Left forelimb (tissue), 1 donor: ENCODE measurements at places on chromosomes 7 and 10.
A peak's percentile ranks its signal among the peaks of the same experiment; 100 is the strongest.

DNA sequence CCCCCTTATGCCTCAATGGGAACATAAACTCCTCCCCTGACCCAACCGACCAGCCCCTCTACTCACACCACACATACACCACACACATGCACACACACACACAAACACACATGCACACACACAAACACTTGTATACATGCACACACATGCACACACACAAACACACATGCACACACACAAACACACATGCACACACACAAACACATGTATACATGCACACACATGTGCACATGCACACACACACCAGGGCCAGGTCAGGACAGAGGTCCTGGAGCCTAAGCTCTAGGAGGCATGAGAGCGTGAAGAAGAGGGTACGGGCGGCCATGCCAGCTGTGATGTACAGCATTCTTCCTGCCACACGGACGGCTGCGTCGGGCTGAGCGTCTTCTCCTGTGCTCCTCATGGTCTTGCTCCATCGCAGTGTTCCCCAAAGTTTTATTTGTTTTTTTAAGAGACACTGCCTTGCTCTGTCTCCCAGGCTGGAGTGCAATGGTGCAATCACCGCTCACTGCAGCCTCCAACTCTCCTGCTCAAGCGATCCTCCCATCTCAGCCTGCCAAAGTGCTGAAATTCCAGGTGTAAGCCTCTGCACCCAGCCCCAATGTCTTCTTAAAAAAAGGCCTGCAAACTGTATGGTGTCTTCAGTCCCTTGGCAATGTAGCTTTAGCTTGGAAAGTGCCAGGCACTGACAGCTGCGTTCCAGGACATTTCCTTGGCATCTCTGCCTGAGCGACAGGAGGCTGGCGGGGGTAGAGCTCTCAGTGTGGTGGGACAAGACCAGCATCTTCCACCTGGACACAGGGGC lies 38.8 kb upstream of the INPP5A start:
- peak; percentile 17 for DNase-seq

DNA sequence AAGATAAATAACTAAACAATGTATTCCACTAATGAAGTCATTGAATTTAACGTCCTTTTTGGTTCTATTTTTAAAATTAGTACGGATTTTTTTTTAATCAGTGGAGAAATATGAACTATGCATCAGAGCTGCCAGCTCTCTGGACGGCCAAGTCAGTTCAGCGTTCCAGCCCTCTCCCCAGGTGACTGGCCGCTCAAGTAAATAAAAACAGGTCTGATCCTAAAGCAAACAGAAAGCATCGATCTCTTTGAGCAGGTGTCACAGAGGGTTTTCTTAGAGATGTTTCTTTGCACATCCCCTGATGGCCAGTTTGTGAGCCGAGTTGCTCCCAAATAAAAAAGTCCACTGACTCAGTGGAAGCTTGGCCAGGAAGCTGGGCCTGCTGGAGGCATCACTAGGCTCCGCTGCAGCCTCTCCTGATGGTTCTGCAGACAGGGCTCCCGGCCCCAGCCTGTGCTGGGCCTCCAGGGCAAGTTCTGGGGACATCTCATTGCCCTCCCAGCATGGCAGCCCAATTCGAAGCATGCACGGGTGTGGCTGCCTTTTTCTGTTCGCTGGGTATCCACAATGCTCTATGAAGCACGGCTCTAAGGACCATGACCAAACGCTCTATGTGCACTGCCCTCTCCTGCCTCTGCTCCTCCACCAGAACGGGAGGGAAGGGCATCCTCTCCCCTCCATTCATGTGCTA lies 74.7 kb upstream of the PPP2R2D start:
- peak; percentile 17 for DNase-seq

- no peak for DNase-seq
Measured at GRCh38 chr7:106464651-106465050, 179.9 kb upstream of the NAMPT start.

DNA sequence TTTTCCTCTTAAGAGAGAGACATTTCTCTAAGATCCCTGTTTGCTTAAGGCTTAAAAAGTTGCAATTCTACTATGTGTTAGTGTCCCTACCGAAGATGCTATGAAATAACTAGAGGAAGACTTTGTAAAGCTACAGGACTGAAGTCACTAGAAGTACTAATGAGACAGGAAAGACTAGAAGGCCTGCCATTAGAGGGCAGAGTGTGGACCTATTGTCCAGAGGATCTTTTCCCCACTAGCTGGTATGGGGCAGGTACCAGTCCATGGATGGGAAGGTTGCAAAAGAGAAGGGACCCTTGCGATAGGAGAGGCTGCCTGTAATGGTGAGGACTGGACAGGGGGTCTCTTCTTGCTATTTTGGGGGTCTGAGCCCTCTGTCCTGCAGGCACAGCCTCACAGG lies 178.1 kb downstream of the TMEM178B start:
- no peak for DNase-seq

DNA sequence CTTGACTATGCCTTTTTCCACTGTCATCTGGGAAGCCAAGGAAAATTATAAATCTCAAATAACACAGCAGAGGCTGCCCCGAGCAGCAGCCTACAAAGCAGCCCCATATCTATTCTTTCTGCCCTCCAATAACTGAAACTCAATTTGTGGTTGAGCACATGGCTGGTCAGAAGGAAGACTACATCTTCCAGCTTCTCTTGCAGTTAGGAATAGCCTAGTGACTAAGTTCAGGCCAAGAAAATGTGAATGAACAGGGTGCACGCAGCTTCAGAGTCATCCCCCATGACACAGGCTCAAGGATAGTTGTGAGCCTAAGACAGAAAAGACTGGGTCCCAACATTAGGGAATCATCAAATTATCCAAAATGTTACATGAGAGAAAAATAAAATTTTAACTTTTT lies 42.3 kb downstream of the CHCHD3 start:
- no peak for DNase-seq

DNA sequence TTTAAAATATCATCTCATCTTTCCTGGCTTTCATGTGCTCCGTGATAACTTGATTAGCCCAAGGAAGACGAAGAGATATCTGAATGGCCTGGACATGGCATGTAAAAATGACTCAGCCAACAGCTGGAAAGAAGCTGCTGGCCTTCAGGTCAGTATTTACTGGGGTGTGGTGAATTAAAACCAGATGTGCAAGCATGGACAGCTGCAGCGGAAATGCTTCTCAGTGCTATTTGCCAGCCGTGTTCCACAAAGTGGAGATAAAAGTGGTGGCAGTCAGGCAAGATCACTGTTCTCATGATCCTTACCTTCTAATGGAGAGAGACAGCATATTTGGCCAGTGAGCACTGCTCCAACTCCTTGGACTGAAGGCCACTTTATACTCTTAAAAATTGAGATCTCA lies 203.1 kb upstream of the VSTM2A start:
- no peak for DNase-seq

DNA sequence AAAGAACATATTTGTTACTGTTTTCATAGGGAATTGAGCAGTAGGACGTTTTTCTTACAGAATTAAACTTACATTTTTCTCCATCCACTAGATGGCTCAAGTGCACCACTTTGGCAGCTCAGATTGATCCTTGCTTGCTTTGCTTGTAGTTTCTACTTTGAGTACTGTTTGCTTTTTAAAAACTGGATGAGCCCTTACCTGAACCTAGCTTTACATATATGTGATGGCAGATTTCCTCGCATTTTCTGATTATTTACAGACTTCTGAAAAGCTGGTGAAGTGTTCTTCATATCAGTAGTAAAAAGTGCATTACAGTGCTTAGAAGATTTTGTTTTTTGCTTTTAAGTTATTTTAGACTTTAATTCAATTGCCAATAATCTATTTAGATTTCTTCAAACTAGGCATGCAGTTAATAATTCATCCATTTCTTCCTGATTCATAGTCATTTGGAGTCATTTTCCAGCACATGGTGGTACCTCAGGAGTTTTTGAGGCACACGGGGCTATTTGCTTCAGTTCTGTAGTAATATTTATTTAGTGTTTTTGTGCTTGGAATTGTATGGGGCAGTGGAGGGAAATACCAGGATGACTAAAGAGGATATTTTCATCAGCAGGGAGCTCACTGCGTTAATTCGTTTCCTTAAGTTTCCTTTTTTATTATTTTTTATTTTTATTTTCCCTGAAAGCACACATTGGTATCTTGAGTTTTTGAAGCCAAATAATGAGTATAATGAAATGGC lies 57.3 kb downstream of the MAPK8 start:
- no peak for DNase-seq

DNA sequence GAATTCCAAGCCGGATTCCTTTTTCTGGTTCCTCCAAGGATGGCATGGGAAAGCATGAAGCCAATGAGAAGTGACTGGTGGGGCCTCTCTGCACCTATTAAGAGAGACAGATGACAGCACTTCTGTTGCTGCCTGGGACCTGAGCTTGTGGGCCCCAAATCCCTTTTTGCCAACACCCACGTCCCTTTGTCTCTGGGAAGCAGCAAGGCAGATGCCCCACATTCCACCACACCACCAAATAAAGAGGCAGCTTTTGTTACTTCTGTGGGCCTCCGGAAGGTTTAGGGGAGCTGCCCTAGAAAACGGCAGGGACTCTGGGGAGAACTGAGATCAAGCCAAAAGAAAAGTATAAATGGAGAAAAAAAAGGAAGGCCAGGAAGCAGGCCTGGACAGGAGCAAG lies 3.4 kb downstream of the CCDC136 start:
- no peak for DNase-seq

DNA sequence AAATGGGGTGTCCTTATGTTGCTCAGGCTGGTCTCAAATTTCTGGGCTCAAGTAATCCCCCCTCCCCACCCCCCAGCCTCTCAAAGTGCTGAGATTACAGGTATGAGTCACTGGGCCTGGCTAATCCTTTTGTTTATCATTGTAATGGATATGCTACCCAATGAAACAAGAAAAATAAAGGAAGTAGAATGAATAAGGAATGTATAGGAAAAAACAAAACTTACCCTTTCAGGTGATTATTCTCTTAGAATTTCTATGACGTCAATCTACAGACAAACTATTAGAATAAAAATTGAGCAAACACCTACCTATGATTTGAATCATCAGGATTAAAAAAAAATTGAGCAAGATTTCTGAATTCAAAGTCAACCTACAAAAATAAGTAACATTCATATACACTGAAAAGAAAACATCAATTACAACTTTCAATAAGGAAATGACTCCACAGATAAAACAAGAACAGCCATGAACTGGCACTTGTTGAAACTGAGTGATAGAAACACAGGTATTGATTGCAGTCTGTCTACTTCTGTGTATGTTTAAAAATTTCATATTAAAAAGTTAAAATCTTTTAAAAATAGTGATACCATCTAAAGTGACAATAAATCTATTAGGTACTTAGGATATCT lies 12.2 kb downstream of the ADAM12 start:
- DNase-seq = no peak

- no peak for DNase-seq
Measured at GRCh38 chr10:7291487-7292270, 119.2 kb downstream of the SFMBT2 start.

DNA sequence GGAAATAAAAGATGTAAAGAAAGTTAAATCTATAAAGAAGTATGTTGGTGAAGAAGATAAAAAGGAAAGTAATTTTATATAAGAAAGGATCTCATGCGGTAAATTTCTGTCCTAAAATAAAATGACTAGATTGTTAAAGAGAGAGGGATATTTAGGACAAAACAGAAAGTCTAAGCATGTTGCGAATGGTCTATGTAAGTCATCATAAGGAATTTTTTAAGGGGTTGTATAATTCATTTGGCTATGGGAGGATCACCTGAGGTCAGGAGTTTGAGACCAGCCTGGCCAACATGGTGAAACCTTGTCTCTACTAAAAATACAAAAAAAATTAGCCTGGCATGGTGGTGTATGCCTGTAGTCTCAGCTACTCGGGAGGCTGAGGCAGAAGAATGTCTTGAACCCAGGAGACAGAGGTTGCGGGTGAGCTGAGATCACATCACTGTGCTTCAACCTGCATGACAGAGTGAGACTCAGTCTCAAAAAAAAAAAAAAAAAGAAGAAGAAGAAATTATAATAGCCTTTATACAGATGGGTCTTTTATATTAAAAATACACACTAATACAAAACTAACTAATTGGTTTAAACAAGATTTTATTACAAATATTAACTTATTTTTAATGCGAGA lies 294.3 kb downstream of the MAGI2 start:
- no peak for DNase-seq

- DNase-seq = no peak
Measured at GRCh38 chr7:101100858-101101847, 15.9 kb downstream of the TRIM56 start.

DNA sequence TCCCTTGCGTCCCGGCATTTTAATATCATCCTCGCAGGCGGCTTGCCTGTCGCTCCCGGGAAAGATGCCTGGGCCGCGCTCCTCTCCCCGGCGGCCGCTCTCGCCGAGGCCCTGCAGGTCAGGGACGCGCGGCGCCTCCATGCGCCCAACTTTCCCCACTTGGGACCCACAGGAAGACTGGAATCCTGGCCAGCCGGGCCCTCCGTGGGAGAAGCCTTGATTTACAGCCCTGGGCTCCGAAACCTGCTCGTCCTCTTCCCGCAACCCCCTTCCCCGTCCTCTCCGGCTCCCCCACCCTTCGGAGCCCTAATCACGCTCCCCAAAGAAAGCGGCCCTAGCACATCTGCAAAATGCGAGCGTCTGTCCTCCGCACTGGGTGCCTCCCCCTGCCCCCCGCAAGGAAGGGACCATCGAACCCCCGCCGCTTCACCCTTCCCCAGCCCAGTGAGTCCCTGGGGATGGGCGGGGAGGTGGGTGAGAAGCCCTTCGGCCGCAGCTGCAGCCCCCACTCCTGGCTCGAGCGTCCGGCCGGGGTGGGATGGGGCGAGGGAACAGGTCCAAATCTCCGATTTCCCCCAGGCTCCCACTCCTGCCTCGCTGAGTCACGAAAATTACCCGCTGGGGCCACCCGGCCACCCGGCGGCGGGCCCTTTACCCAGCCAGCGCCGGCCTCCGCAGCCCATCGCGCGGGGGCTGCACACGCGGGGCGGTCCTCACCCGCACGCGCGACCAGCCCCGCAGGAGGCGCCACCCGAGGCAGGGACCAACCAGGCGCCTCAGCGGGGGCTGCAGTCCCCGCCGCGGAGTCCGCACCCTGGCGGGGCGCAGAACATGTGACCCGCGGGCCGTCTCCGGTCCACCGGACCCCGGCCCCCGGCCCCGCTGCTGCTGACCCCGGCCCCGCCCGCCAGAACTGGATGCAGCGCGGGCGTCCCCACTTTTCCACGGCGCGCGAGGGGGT lies 695 bp downstream of the HSPA12A start:
- DNase-seq = no peak

DNA sequence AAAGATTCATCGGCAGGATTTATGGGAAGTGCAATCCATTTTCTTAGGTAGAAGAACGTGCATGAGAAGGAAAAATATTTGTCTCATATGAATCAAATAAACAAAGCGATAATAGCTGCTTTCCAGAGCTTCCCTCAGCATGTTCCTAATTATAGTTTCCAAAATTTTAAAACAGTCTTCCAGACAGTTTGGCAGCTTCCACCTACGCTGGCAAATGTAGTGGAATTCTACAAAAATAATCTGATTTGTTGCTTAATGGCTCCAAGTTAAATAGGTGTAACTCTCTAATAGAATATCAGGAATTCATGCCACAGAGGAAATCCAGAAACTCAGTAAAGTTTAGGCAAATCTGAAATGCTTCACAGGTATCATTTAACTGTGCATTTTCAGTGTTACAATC lies 23.3 kb upstream of the AGBL3 start:
- DNase-seq = no peak

DNA sequence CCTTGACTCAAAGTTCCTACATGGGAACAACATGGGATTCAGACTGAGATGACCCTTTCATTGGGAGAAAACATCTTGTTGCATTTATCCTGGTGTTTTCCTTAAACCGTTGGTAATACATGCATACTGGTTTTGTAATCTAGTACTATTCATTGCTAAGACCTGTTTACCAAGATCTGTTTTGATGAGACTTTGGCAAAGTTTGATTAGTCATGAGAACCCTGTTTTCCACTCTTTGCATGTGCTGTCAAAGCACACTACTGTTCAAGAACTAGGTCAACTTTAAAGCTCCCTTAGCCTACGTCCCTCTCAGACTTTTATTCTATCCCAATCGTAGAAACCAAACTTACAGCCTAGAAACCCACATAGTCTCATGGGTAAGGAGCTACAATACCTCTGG lies 650.9 kb downstream of the GATA3 start:
- no peak for DNase-seq
